ENCODE measurements at places on chromosomes 5 and 9.

DNA sequence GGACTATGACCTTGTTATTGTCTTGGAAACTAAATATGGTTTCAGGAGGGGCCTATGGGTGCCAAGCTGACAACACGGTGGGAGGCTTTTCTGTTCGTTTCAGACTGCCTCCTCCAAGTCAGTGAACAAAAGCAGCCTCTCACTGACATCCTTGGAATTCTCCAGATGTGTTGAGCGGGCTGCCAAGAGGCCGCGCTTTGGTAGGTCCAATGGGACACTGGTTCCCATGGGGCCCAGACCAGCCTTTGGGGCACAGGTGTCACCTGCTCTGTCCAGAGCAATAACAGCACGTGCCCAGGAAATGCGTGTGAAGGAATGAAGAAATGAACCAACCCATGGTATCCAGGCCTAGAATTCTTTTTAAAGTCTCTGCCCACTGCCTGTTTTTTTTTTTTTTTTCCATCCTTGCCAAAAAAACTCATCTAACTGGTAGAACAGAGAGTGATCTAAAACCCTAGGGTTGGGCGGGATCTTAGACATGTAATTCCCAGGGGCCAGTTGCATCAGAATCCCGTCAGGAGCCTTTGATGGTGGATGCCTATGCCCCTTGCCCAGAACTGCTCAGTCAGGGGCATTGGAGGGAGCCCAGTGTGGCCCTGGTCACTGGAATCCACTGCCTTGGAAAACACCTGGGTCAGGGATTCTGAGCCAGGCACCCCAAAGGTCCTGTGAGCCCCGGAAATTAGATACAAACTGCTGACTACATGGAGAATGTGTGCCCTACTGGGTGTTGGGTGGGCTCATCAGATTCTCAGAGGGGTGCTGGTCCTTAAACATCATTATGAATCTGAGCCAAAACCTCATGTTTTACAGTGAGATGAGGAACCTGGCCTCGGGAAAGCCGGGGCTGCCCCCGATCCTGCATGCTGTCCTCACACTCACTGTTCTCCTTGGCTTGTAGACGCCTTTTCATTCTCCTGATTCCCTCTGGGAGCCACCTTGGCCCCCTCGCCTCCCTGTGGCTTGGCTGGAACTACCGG lies 60.1 kb downstream of the GTF3C4 start:
- no peak for DNase-seq

- DNase-seq, result no peak
Observed at GRCh38 chr5:68190619-68191018, 24.9 kb upstream of the PIK3R1 start.

DNA sequence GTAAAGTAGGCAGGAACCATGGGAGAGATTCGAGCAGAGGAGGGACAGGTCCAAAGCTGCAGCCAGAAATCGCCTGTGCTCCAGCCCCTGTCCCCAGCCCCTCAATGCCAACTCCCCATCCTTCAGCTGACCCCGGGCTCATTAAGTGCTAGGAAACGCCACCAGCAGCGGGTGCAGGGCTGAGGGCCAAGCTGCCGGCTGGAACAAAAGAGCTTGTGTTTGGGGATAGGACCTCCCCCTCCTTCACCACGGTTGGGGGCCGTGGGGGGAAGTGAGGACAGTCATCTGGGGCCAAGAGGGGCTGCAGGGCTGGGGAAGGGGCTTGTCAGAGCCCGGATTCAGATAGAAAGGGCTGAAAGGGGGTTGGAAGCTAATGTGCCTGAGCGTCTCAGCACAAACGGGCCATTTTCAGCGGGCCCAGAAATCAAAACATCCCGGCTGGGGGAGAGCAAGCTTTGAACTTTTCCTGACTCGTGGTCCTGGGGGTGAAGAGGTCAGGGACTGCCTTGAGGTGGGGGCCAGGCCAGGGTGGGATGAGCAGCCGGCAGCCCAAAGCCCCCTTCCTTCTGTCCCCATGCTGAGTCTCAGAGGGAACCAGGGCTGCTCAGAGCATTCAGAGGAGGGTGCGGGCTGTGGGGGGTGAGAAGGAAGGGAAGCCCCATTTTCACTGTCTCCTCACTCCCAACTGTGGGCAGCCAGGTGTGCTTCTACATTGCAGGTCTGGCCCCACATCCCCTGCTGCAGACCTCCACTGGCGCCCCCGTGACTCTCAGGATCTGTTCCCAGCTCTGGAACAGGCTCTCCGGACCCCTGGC lies 69.4 kb upstream of the DAB2IP start:
- DNase-seq, result no peak

DNA sequence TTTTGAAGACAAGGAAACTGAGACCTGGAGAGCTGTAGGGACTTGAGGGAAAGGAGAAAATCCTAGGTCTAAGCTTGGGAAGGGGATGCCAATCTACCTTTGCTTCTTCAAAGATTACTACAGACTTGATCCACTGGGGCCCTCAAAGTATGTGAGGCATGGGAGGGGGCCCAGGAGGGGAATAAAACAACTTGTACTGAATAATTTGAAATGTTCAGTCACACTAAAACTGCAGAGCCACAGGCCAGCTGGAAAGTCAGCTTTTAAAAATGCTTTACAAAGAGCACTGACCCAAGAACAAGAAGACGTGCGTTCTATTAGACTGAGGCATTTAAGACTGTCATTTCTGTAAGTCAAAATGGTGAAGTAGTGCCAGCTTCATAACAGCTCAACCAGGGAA lies 13.6 kb downstream of the IL33 start:
- no peak for DNase-seq

GRCh38 chr9:97703437-97704344 lies 6.6 kb upstream of the XPA start:
- DNase-seq, result peak; percentile 36

DNA sequence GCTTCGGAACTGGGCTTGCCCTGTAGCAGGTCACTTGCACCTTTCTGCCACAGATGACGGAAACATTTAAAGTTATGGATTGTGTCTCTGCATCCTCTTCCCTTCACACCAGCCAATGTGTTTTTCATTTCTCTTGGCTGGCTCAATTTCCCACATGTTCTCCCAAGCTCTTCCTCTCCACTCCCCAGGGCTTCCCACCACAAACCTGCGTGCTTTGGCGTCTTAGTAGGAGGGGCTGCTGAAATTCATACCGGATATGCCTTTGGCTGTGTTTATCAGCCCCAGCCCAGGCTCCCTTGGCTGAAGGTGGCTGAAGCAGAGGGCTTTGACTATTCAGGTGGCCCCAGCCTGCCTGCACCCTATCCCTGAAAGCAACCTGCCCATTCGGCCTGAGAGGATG lies 32.1 kb downstream of the ADRB2 start:
- DNase-seq, result no peak

DNA sequence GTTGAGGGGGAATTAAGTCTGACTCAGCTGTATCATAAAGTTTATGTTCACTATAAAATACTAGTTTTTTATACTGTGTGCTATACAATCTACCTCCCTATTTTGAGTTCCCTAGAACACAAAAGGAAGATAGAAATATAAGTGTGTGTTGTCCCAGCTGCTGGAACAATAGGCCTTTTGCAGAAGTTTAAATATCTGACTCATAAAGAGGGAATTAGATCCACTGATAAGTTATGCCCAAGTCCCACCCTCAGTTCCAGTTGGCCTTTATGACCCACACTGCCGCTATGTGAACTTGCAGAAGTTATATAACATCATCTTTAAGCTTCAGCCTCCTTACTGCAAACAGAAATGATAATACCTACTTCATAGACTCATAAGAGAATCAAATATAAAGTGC lies 88.5 kb upstream of the DAB2 start:
- no peak for DNase-seq

GRCh38 chr5:69517763-69518212 lies 25.2 kb downstream of the OCLN start:
- DNase-seq, result no peak

DNA sequence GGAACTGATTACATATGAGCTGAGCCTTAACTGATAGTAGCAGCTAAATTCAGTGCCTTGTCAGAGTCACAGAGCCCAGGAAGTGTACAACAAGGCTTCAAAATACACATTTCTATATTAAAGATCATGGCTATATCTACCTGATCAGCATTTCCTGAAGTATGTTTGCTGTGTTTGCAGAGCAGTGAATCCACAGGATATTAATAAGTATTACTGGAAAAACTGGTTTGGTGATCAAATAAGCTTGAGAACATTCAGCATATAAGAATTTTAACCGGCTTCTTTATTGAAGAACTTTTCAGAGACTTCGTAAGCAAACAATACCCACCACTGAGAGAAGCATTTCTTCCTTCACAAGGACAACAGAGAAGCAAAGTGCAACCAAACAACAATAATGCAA lies 227.0 kb downstream of the ELAVL2 start:
- DNase-seq, result no peak

GRCh38 chr5:75460942-75461610 lies 50.4 kb downstream of the CERT1 start:
- no peak for DNase-seq

DNA sequence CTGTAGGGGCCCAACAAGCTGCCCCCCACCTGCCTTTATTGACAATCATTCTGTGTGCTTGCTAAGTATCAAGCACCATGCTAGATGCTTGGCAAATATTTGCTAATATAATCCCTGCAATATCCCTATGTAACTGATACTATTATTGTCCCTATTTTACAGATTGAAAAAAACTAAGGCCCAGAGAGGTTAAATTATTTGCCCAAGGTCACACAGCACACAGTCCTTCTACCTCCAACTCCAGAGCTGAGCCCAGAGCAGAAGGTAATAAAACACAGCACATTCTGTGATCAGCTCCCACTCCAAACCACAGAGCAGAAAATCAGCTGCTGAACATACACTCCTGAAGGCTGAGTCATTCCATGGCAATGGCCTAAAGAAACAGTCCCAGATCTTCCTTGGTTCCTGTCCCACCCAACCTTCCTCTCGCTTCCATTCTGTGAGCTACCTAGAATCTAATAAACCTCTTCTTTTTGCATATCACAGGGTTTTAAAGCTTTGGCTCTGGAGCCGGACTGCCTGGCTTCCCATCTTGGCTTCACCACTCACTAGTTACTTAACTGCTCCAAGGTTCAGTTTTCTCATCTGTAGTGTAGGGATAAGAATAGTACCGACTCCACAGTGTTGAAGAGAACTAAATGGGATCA lies 66.7 kb upstream of the ADRA1B start:
- no peak for DNase-seq

- no peak for DNase-seq
Observed at GRCh38 chr5:40390281-40391149, 289.2 kb upstream of the PTGER4 start.

- DNase-seq, result no peak
Observed at GRCh38 chr9:8766096-8766495, 966.5 kb upstream of the DMAC1 start.

DNA sequence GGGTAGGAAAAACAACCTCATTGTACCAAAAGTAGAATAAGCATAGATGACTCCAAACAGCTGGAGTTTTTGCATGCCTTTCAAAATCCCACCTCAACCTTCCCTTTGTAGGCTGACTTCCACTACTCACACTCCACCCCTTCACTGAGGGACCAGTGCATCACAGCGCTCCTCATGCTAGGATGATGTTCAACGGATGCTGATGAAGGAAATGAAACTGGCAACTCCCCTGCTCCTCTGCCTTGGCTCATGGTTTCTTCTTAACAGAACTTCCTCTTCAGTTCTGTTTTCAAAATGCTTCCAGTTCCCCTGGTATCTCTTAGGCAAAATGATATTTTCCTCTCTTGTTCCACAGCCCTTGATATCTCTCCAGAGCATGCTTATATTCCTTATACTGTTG lies 29.0 kb downstream of the LIFR start:
- no peak for DNase-seq

GRCh38 chr9:138023394-138024124 lies 146.0 kb downstream of the CACNA1B start:
- no peak for DNase-seq

DNA sequence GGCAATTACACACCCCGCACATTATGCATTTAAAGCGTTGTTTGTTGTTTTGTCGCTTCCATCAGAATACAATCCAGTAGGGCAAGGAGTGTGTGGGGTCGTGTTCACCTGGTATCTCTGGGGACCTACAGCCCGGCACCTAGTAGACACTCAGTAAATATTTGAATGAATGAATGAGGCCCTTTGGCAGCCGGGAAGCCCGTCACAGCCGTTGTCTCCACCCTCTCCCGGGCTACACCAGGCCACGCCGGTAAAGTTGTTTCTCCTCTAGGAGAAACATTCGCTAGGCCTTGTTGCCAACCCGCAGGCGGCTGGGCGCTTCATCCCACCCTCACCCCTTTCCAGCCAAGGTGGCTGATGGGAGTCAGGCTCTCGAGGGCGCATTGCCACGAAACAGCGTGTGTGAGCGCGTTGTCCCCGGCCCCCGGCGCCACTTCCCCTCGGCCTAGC lies 876 bp upstream of the JAK2 start:
- no peak for DNase-seq

DNA sequence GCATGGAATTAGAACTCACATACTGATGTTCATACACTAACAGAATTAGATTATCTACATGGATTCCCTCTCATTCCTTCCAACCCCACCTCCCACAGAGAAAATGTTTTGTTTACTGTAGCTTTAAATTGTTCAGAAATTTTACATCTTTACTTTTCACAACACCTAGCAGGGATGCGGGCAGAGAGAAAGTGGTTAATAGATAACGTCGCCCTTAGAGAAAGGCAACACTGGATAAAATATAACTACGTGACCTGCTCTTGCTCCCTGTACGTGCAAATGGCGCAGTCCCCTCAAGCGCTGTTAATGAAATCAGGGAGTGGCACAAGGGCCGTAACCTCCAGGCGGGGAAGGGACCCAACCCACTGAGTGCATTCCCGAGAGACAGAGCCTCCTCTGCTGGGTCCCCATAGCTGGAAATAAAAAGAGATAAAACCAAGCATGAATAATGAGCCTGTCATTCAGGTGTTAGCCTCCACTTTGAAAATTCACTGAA lies 125.3 kb upstream of the DAPK1 start:
- DNase-seq, result no peak

- no peak for DNase-seq
Observed at GRCh38 chr5:107331882-107332281, 338.9 kb downstream of the EFNA5 start.

GRCh38 chr9:83538172-83538889 lies at the start of gene FRMD3:
Gene FRMD3, minus strand, starts transcription at chr9:83538401. Its CDS starts 170 bp downstream, at chr9:83538231.
- DNase-seq, result no peak

DNA sequence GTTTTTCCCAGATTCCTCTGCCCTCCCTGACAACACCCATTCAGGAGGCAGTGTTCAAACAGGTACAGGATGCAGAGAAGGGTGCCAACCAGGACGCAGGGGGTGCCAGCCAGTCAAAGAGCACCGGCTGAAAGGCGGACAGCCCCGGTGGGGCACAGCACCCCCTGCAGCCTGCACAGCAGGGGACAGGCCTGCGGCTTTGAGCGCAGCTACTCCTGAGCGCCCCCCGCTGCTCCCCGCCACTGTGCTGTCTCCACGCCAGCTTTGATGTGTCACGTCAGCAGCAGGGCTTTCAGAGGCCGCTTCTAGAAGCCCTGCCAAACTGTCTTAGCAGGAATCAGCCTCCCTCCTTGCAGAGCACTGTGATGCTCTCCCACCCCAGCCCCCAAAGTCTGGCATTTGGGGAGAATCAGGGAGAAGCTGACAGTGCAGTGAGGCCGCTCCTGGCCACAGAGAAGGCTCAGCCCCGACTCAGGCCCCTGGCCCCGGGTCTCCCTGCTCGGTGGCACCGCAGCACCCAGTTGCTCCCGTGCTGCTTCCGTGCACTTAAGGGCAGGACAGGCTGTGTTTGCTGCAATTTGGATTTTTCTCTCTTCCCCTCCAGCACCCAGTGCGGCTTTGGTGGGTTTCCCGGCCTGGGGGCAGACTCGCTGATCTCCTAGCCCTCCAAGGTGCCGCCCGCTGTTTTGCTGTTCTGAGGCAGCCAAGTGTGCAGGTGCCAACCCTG lies 20.3 kb downstream of the AK8 start:
- DNase-seq, result no peak
